ENCODE measurements at places on chromosomes 3 and 15.

- peak; percentile 26 for DNase-seq
These were observed 678 bp downstream of the DOCK3 start for GRCh38 chr3:50675179-50676030.

- no peak for DNase-seq
These were observed 269.2 kb upstream of the GOLIM4 start for GRCh38 chr3:168364967-168365366.

- DNase-seq: no peak
These were observed 13.9 kb downstream of the BTBD1 start for GRCh38 chr15:83053151-83053550.

DNA sequence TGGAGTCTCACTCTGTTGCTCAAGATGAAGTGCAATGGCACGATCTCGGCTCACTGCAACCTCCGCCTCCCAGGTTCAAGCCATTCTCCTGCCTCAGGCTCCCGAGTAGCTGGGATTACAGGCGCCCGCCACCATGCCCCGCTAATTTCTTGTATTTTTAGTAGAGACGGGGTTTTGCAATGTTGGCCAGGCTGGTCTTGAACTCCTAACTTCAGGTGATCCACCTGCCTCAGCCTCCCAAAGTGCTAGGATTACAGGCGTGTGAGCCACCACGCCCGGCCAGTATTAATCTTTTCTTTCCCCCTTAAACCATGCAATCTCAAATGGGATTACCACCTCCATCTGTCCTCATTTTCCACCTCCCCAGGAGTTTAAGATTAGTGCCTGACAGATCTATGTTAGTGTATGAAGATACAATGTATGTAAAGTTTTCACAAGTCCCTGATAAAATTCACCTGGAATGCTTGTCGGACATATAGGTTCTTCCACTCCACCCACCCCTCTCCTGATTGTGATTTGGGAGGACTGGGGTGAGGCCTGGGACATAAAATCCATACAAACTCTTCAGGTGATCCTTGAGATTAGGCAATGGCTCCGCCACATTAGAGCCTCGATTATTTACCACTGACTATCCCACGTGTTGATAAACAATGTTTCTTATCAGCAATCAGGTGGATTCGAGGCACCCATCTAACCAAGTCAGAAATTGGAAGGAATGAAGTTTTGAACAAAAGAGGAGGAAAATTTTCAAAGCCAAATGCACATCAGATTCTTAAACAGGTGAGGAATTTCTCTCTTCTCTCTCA lies 1.2 kb downstream of the PARL start:
- DNase-seq: no peak

GRCh38 chr3:196128172-196128843 lies 46.4 kb upstream of the TFRC start:
- DNase-seq: no peak

GRCh38 chr3:81161100-81161499 lies 600.3 kb downstream of the GBE1 start:
- DNase-seq: no peak

- no peak for DNase-seq
These were observed 295.3 kb upstream of the SLITRK3 start for GRCh38 chr3:165491487-165491886.

- no peak for DNase-seq
These were observed 716.9 kb downstream of the ZBBX start for GRCh38 chr3:166663194-166663593.

- no peak for DNase-seq
These were observed 379.7 kb downstream of the NAALADL2 start for GRCh38 chr3:175238801-175239200.

GRCh38 chr3:71341721-71342120 lies 241.8 kb downstream of the FOXP1 start:
- no peak for DNase-seq

DNA sequence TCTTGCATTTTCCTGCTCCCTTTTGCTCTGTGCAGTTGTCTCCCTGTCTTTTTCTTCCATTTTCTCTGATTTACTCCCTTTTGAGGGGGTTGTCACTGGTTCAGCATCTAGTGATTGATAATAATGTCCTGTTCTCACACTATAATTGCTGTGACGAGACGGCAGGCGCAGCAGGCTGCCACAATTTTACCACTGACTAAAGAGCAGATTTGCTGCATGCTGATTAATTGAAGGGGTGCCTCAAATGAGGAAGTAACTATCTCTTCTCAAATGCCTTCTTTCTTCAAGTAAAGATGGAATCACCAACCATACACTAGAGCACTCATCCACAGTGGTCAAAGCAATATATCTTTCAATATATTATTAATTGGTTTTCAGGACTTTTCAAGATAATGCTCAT lies 219.3 kb downstream of the CBLB start:
- no peak for DNase-seq

DNA sequence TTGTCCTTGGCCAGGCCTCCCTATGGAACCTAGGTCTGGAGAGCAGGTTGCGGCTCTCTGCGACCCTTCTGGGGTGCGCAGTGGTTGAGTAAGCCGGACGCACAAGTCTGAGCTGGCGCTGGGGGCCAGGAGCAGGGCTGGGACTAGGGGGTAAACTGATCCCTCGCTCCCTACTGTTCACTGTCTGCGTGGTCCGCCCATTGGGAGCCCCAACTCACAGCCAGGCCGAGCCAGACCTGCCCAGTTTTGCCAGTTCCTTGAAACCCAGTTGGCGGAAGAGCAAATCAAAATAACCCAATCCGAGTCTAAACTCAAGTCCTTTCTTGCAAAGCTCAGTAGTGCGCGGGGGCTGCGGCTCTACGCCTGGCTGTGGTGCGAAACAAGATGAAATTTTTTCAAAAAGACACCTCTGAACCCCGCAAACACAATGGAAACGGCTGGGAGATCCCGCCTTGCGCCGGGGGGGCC lies 17.5 kb downstream of the RGMA start:
- DNase-seq: no peak

DNA sequence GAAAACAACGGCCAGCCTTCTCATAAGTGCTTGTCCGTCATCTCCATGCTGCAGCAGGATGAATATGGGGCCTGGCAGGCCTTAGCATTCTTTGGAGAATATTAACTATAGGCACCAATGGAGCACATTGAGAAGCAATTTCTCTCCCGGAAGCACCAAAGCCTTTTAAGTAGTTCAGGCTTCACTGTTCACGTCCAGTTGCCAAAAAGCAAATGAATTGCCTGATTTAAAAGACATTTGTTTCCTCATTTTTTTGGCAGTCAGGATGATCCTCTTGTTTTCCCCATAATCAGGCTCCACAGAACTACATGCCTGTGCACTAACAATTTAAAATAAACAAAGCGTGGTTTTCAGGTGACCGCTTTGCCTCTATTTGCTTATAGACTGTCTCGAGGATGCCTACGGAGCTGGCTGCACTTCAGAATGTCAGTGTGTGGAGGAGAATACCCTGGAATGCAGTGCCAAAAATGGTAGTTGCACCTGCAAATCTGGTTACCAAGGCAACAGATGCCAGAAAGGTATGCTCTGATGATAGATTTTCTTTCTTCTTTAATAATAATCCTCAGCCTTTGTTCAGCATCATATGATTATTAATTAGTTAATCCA lies 725.2 kb upstream of the GOLIM4 start:
- DNase-seq: no peak

DNA sequence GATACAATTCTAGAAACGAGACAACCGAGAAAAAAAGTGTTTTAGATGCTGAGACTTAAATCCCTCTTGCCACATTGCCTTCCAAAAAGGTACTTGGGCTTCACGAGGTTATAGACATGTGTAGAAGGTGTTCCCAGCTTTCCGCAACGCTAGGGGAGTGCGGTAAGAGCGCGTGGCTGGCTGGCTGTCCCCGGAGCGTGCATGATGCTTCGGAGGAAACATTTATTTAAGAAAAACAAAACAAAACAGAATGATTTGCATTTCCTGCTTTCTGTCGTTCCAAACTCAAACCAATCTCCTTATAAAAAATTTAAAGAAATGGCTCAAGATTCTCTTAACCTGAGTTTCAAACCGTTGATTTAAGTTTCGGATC lies 841 bp downstream of the SLC6A20 start:
- DNase-seq: no peak

GRCh38 chr15:73317651-73318462 lies 50.9 kb downstream of the HCN4 start:
- no peak for DNase-seq

GRCh38 chr3:157122832-157123427 lies 37.0 kb downstream of the CCNL1 start:
- DNase-seq: no peak

DNA sequence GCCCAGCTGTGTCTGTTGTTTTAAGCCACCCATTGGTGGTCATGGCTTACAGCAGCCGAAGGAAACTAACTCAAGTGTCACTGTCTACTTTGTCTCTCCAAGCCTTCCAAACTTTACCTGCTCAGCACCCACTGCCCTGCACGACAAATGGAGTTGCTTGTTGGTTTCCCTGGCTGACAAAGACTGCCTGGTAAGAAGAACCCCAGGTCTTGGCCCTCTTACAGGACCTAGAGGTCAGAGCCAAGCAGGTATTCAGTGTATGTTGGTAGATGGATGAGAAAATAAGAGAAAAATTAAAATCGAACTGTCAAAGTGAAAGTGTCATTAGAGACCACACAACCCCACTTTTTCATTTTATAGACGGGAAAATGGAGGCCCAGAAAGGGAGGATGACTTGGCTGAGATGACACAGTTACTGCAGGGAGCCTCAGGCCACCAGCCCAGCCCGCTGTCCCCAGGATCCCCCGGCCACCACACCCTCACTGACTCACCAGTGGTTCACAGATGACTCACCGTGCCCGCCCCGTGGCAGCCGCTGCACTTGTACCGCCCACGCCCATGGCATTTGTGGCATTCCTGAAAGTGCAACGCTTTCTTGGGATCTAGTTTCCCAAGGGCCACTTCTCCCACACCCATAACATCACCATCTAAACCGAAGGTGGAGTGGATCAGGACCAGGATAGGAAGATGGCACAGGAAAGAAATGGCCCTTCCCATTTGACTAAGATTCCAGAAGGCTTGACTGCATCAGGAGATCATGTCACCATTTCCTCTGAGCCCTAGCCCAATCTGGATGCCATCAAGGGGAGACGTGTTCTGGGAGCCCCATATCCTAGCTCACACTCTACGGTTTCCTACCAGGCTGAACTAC lies 15.2 kb downstream of the SSUH2 start:
- DNase-seq: no peak

- DNase-seq: no peak
These were observed 21.0 kb downstream of the GLB1 start for GRCh38 chr3:33075995-33076394.

GRCh38 chr15:59879506-59880265 lies 124.4 kb upstream of the FOXB1 start:
- no peak for DNase-seq

GRCh38 chr3:57354768-57355167 lies 62.3 kb upstream of the ASB14 start:
- DNase-seq: no peak

- DNase-seq: no peak
These were observed 273.5 kb upstream of the SEMA6D start for GRCh38 chr15:47443839-47444238.

GRCh38 chr3:82048711-82049110 lies 287.3 kb upstream of the GBE1 start:
- no peak for DNase-seq

GRCh38 chr3:195063581-195064193 lies 207.3 kb downstream of the XXYLT1 start:
- DNase-seq: no peak

GRCh38 chr15:49900006-49900902 lies 218.8 kb downstream of the ATP8B4 start:
- DNase-seq: no peak

GRCh38 chr15:75329571-75329970 lies 6.3 kb upstream of the COMMD4 start:
- no peak for DNase-seq

GRCh38 chr3:124115279-124115678 lies 123.4 kb upstream of the ROPN1 start:
- no peak for DNase-seq

- no peak for DNase-seq
These were observed 412.5 kb upstream of the THRB start for GRCh38 chr3:24907106-24907505.

- DNase-seq: no peak
These were observed 22.3 kb downstream of the IFT80 start for GRCh38 chr3:160376681-160377080.

GRCh38 chr3:178455226-178455625 lies 81.0 kb upstream of the KCNMB2 start:
- DNase-seq: no peak

DNA sequence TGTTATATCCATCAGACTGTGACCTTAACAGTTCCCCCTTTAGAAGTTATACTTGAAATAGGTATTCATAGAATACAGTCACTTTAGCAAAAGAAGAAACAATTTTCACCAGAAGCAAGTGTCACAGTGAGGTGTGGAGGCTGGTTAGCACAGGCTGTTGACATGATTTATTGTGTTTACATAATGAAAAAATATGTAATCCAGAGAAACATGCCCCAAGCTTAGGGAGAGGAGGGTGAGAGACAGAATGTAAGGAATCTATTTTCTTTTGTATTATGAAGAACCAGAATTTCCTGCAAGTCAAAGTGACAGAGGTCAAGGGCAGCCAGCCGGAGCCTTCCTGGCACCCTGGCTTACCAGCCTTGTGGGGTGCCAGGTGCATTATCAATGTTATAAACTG lies 4.0 kb downstream of the IL12A start:
- no peak for DNase-seq

DNA sequence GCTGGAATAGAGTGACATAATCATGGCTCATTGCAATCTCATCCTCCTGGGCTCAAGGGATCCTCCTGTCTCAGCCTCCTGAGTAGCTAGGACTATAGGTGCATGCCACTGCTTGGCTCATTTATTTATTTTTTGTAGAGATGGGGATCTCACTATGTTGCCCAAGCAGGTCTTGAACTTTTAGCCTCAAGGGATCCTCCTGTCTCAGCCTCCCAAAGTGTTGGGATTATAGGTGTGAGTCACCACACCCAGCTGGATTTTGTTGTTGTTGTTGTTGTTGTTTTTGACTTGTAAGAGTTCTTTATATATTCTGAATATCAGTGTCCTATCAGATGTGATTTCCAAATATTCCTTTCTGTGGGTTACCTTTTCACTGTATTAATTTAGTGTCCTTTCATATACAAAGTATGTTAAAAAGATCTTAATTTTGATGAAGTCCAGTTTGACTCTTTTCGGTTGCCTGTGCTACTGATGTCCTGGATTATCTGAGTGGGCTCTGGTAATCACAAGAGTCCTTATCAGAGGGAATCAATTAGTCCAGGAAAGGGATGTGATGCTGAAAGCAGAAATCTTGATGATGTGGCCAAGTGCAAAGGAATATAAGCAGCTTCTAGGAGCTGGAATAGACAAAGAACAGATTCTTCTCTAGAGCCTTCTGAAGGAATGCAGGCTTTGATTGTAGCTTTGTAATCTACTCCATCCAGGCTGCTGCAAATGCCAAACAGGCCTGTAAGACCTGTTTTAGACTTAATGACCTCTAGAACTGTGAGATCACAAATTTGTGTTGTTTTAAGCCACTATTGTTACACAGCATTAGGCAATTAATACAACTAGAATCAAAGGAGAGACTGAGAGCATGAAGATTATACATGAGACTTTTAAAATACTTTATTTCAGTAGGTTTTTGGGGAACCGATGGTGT lies 30.2 kb downstream of the NCK1 start:
- no peak for DNase-seq
